ENCODE measurements at places on chromosomes 16 and 17.

GRCh38 chr17:82494236-82495055 lies 25.1 kb upstream of the FOXK2 start:
- peak; percentile 83 for DNase-seq

DNA sequence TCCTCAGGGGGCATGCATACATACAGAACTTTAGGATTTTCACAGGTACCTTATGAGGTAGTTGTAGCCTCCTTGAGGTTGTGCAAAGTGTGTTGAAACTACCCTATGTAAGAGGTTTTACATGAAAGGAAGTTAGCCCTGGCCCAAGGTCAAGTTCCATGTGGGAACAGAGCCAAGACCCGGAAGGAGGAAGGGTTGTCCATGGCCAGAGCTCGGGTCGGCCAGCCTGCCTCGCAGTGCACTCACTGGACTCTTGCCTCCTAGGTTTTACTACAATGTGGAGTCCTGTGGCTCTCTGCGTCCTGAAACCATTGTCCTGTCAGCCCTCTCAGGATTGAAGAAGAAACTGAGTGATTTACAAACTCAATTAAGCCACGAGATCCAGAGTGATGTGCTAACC lies 8.2 kb downstream of the POLR2C start:
- DNase-seq = no peak

GRCh38 chr17:48307814-48308411 lies 122.1 kb downstream of the SKAP1 start:
- peak; percentile 21 for DNase-seq

DNA sequence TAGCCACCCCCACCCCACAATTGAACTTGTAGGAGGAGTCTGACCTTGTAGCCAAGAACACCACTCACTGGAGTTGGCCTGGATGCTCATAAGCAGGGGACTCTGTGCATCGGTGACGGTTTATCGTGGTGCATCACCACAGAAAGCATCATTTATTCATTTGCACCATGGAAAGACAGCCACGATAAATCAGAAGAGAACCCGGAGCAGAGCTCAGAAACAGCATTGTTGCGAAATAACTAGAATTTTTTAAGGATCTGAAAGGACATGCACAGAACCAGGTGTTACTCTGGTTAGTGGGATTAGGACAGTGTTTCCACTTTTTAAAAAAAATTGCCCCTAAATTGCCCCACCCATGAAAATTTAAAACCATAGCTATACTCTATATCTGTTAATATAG lies 44.4 kb upstream of the IRX6 start:
- DNase-seq = no peak

DNA sequence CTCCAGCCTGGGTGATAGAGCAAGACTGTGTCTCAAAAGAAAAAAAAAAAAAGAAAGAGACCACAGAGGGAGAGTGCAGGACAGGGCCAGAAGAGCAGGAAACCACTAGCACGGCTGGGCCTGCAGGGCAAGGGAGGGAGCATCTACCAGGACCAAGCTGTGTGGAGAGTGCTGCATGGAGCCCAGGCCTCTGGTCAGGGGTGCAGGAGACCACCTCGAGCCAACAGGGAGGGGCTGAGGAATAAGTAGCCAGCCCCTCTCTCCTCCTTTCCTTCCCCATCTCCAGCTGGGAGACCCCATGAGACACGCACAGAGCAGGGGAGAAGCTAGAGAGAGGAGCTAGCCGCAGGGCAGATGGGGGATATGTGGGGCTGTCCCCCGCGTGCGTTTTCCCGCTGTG lies 67.0 kb upstream of the DNAH17 start:
- DNase-seq = peak; percentile 23

GRCh38 chr16:23280483-23280967 lies 21.6 kb upstream of the SCNN1B start:
- no peak for DNase-seq

GRCh38 chr16:50400967-50401348 lies 32.2 kb upstream of the BRD7 start:
- DNase-seq = no peak

GRCh38 chr17:31387438-31387837 lies 4.0 kb upstream of the RAB11FIP4 start:
- no peak for DNase-seq

DNA sequence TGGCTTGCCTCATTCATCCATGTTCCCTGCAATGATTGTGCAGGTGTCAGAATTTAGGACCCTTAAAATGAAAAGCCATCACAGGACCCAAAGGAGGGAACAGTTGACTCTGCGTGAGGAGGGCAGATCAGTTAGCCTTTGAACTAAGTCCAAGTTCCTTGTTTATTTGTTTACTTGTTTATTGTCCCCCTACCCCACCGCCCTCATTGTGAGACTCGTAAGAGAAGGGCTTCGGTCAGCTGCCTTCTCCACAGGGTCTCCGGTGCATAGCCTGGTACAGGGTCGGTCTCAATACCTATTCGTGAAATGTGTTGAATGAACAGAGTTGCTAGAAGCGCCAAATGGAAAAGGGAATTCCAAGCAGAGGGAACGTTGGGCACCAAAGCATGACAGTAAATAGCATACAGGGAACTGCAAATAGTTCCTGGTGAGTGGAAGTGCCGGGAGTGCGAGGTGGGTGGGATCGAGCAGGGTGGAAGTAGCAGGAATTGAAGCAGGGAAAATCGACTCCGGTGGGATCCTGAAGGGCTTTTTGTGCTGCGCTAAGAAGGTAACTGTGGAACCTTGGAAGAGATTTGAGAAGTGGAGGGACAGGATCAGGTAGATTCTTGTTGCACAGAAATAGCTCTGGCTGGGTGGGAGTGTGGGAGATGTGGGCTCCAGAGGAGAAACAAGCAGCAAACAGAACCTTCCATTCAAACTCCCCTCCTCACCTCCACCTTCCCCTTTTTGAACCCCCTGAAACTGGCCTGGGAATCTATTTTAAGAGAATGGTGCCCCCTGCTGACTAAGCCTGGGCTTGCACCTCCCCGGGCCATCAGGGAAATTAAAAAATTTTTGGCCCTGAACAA lies 12.7 kb downstream of the SLC35B1 start:
- peak; percentile 49 for DNase-seq

DNA sequence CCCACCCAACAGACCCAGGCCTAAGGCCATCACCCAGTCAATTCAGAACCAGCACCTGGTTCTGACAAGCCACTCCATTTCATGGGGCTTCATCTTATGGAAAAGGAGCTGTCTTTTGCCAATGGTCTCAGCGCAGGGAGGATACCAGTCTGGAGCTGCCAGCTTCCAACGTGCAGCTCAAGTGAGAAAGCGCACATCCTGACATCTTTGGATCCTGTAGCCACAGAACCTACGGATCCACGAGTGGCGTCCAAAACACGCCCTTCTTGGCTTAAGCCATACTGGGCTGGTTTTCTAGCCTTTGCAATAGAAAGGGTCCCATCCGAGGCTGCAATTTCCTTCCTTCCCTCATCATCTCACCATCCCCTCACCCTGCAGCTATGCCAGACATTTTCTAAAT lies 101.8 kb downstream of the GAS7 start:
- no peak for DNase-seq

DNA sequence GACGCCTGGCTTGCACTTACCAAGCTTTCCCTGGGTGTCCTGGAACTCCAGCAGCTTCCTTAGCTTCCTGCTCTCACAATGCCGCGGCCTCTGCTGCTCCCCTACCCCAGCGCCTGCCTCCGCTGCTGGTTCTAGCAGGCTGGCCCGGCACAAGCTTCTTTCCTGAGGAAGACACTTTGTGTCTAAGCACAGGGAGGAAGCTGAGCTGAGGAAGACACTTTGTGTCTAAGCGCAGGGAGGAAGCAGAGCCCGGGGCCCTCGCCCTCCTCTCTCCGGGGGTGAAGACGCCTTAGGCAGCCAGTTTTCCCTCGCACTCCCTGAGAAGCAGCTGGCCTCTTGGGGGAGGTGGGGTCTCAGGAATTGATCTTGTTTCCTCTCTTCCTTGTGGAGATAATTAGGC lies 64.9 kb downstream of the PLD6 start:
- DNase-seq = no peak

- DNase-seq = no peak
Observed at GRCh38 chr16:11391576-11391975, 46.3 kb downstream of the RMI2 start.

DNA sequence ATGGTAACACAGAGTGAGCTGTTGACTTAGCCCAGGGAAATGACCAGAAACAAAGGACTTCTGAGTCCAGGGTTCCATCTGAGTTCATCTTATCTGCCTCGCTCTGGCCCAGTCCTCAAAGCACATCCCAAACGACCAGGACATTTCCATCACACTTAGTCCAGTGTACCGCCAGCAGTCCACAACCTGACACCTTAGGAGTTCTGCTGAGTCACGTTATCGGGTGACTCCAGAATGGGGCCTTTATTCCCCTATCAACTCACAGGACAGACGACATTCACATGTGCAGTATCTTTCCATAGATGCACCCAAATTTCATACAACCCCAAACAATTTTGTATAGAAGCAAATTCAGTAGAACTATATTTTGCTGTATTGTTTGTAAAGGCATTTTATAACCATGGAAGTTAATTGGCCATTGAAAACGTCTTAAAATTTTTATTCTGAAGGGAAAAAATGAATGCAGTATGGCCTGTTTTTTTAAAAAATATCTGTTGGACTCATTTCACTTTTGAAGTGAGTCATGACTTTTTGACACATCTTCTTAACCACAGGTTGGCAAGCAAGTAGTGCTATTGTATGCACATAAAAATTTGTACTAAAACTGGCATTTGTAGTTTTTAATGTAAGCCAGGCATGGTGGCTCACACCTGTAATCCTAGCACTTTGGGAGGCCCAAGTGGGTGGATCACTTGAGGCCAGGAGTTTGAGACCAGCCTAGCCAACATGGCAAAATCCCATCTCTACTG lies 46.3 kb downstream of the ZNF18 start:
- no peak for DNase-seq

DNA sequence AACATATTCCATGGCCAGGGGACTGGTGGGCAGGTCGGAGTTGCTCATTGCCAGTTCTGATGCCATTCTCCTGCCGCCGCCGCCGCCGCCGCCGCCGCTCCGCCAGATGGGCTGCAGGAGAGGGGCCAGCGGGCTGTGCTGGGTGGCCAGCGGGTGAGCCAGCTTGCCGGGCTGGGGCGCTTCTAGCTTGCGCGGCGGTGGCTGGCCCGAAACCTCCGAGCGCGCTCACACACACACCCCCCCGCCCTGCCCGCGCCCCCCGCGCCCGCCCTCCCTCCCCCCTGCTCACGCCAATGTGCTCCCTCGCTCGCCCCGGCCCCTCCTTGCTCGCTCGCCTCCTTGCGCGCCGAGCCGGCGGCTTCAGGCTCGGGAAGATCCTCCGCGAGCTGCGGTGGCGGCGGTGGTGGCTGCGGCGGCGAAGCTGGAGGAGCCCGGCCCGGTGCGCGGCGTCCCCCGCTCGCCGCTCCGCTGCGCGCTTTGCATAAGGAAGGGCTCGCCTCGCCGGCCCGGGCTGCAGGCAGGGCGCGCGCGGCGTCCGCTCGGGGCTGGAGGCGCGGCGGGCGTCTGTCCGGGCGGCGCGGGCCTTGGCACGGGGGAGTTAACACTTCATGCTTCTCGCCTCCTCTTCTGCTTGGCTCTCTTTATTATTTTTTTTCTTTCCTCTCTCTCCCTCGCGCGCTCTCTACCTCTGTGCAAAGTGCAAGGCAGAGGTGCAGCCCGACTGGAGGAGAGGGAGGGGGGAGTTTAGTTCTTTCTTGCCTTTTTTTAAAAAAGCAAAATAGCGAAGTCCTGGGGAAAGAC lies 500 bp downstream of the MAF start:
- DNase-seq = peak; percentile 10

DNA sequence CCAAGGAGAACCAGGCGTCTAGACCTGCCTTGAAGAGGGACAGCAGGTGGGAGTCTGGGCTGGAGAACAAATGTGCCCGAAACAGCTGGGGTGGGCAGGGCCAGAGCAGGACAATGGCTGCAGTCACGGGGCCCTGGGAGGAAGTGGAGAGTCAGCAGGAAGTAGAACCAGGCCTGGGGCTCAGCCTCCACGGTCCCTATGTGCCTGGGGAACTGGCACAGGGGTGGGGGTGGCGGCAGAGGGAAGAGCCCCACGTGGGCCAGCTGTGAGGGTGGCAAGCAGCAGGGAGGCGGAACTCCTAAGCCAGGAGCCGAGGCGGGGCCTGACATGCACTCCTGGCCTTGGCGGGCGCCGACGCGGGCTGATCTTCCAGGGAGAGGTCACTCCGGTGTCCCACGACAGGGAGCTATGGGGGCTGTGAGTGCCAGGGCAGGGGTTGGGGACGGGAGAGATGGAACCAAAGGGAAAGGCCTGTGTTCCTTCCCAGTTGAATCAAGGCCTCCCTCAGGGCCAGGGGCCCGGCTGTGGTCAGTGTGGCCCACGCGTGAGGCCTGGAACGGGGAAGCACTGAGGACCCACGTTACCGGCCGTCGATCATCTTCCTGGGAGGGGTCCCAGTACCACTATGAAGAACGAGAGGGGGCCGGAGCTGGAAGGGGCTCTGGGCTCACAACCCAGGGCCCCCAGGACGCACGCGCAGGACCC lies 42.7 kb downstream of the TIMM22 start:
- no peak for DNase-seq

DNA sequence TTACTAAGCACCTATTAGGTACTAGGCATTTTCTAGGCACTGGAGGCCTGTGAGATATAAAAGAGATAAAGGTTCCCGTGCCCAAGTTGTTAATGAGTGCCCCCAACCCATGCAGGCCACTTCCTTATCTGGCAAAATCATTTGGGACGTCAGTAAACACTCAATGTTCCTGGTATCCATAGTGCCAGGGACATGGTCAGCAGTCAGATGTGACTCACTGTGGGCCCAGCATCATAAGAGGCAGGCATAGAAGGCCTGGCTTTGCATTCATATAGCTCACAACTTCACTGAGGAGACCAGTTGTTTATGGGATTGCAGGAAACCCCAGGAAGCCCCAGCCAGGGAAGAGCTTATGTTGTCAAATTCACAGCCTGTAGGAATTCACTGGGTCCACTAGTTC lies 81.1 kb downstream of the MRC2 start:
- DNase-seq = no peak

- no peak for DNase-seq
Observed at GRCh38 chr16:30677931-30678585, 19.8 kb downstream of the FBRS start.

GRCh38 chr17:2455956-2456355 lies 55.1 kb upstream of the MNT start:
- DNase-seq = no peak

DNA sequence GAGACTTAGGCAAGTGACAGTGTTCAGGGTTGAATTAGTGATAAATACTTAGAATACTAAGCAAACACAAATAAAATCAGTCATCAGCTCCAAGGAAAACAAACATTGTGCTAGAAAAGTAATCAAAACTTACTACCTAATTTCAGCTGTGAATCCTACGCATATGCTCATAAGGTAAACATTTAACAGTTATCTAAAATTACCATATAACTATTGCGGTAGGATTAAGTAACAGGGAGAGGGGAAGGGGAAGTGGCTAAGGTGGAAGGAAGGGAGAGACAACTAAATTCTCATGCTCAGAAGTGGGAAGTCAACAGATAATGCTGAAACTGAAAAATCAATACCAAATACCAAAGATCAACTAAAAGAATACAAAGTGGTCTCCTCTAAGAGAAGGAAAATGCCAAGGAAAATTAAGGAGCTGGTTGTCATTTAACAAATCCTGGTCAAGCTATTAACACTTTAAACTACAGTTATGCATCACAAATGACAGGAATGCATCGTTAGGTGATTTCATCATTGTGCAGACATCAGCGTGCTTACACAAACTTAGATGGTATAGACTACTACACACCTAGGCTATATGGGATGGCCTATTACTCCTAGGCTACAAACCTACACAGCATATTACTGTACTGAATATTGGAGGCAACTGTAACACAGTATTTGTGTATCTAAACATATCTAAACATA lies 20.0 kb downstream of the USP32 start:
- no peak for DNase-seq
